ENCODE measurements at places on chromosomes 7 and 10. TPM values are rescaled to one million over a fixed set of nuclear protein-coding genes. Genes with fewer than 3 reads are reported as not detected.
A peak's percentile ranks its signal among the peaks of the same experiment; 100 is the strongest.

OR2A42 gene
- not detected for polyA plus RNA-seq

MGMT gene
- 4.3 TPM for polyA plus RNA-seq

INA gene
- polyA plus RNA-seq, result 20.9 TPM

PRSS37 gene
- polyA plus RNA-seq, result not detected

DNA sequence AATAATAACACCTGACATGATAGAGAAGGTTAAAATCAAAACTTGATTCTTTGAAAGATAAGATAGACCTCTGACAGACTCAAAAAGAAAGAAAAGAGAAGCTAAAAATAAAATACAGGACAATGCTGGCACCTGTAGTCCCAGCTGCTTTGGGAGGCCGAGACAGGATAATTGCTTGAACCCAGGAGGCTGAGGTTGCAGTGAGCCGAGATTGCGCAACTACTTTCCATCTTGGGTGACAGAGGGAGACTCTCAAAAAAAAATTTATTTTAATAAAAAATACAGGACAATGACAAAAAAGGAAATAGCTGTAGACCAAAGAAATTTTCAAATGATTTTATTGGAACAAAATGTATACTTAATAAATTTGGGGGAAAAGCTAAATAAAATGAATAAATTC, 263.2 kb downstream of the SDK1 start:
- no peak for DNase-seq

GRCh38 chr7:54705436-54705835, 53.6 kb downstream of the SEC61G start:
- DNase-seq, result peak; percentile 78

DNA sequence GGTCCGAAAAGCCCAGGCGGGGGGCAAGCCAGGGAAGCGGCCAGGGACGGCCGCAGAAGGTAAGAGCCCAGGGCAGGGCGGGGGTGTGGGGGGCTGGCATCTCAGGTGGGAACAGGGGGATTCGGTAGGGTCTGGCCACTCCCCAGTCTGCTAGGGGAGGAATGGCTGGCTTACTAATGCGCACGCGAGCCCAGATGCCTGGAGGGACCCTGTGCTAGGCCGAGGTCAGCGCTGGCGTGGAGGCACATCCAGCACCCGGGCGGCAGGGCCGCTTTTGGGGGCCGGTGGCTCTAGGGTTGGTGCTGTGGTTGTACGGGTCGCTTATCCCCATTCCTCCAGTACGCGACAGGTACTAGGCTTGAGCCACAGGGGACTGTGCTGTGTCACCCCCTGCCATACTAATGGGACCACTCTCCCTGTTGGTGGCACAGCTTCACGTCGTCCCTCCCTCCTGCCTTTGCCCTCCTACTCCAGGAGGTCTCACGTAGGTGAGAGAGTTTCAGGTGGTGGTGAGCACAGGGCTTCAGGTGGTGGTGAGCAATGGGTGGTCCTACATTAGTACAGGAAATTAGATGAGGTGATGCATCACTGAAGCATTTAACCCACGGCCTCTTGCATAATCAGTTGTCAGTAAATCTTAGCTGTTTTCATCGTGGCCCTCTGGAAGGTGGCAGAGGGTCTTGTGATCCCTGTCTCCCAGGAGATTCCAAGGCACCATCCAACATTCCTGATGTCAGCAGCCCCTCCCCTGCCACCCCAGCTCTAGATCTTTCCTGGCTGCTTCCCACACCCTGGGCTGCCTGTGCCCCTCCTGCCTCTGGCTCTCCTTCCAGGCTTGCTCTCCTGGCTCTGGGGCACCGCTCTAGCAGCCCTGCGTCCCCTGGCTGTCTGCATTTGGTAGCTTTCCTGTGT, 971 bp downstream of the AEBP1 start:
- DNase-seq, result no peak

GRCh38 chr10:25556457-25556856, 377.6 kb upstream of the MYO3A start:
- peak; percentile 14 for DNase-seq

DNA sequence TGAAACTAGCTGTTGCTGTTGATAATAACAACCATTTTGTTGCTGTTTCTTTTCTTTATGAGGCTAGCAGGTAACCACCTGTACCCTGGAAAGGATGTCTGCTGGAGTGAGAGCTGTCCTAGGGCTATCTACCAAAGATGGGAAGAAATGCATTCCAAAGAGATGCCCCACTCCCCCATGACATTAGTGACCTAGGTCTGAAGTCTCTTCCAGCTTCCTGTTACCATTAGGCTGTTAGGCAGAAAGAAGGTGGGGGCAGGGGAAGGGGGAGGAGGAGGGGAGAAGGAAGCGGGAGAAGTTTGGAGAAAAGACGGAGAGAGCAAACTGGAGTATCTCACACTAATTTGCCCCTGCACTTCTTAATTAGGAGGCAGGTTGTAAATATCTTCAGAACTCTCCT, 118.5 kb downstream of the ABLIM1 start:
- no peak for DNase-seq

GRCh38 chr7:37218956-37219355, 229.7 kb downstream of the ELMO1 start:
- DNase-seq, result no peak

DNA sequence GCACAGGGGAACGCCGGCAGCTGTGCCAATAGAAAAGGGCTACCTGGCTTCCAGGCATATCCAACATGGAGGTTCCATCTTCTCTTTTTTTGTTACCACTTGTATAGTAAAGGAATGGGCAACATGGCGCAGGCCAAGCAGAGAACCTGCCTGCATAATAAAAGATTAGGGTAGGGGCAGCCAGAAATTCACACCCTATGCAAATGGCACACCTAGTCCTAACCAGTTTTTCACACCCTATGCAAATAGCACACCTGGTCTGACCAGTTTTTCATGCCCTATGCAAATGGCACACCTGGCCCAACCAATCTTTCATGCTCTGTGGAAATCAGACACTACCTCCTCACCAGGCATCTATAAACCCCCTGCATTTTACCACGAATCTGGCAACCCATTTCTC, 369.5 kb downstream of the IPMK start:
- no peak for DNase-seq

DNA sequence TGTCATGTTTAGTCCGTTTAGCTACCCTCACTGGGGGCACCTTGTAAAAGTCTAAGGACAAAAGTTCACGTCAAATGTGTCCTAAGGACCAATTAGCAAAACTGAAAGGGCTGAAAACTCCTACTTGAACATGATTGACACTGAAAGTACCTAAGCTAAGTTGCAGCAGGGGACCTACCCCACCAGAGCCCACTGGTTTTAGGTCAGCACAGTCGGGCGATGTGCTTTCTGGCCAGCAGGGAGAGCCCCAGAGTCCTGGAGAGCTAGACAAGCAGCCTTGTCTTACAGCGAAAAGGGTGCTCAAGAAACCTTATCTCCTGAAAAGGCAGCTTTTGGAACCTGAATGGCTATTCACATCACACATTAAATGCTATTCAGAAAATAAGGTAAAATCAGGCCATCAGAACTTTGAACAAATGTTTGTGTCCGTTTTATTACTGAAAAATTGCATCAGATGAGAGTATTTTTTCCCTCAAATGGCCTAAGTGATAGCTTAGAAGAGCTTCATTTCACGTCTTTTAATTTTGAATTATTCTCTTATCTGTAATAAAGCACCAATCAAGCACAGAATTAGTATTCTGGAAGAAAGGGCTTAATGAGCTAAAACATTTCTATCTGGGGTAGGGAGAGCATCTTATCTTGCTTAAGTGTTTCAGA, 52.2 kb upstream of the MKI67 start:
- DNase-seq, result peak; percentile 61

GRCh38 chr10:132574783-132575319, 37.3 kb downstream of the INPP5A start:
- DNase-seq, result no peak

GRCh38 chr7:123198668-123199652, 809 bp downstream of the SLC13A1 start:
- no peak for DNase-seq

GRCh38 chr10:47154762-47155161, 145.2 kb upstream of the GDF10 start:
- no peak for DNase-seq

- no peak for DNase-seq
These were observed 9.5 kb downstream of the GHRHR start for GRCh38 chr7:30973292-30973691.

DNA sequence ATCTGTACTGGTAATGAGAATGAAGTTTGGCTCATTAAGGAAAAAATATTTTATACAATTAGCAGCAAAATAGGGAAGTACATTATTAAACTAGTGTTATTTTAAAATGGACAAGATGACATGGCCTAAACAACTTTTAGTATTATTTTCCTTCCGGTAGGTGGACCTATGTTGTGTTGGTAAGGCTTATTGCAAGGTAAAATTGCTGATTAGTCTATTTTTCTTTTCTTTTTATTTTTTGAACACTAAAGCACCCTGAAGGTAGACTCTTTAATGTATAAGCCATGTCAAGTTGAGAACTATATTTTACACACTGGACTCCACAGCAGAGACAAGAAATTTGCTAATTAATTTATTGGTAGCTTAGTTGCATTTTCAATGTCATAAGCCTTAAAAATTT, 239.5 kb upstream of the POT1 start:
- no peak for DNase-seq

- DNase-seq, result peak; percentile 74
These were observed 6.0 kb downstream of the MBLAC1 start for GRCh38 chr7:100132697-100133151.

DNA sequence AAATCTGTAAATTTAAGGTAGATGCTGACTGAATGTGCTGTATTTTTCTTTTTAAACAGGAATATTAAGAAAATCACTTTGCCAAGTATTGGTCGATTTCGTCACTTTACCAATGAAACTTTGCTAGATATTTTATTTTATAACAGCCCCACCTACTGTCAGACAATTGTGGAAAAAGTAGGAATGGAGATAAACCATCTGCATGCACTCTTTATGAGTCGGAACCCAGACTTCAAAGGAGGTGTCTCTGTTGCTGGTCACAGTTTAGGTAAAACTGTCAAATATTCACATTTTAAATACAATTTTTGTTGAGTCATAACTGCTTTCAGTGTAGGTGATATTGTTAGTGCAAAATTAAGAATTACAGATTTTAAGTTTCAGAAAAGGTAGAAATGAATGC, 25.2 kb downstream of the SEC23IP start:
- DNase-seq, result no peak

- DNase-seq, result no peak
These were observed 101.6 kb upstream of the PPIF start for GRCh38 chr10:79245539-79246208.

Measured in A549 (cell line).